Caco-2 (cell line): ENCODE measurements at places on chromosomes 5 and 9. TPM values are rescaled to one million over a fixed set of nuclear protein-coding genes. Genes with fewer than 3 reads are reported as not detected.

- DNase-seq: no peak
Observed at GRCh38 chr9:127977009-127977883, 3.5 kb downstream of the EEIG1 start.

DNA sequence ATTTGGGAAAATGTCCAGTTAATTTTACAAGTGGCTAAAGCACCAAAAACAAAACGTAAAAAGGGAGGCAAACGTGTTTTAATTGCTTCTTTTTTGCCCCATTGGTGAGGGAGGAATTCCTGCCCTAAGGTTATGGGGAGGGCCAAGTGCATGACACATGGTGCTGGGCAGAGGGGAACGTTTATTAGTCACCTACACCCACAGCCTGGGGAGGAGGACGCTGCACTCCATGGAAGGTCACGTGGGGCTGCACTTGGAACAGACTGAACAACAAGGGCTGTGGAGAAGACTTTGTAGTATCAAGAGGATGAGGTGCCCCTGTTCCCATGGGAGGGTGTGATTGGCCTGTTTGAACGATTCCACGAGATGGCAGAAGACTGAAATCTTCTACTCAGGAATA is 13.7 kb upstream of the ADAMTS16 start:
- no peak for DNase-seq

GRCh38 chr9:131734165-131734610 is 5.7 kb downstream of the RAPGEF1 start:
- DNase-seq: no peak

Gene ANKRD34B
- 0.07 TPM in 1 of 2 replicates, not detected in the other for total RNA-seq

- no peak for DNase-seq
Observed at GRCh38 chr5:178499352-178499751, 90.8 kb downstream of the COL23A1 start.

Gene CCNO
- 3.1 and 3.9 TPM in 2 replicates for total RNA-seq

- DNase-seq: no peak
Observed at GRCh38 chr5:36569491-36569890, 36.9 kb upstream of the SLC1A3 start.
